T-helper 2 cell (primary cell): ENCODE measurements at places on chromosomes 2 and 18.

DNA sequence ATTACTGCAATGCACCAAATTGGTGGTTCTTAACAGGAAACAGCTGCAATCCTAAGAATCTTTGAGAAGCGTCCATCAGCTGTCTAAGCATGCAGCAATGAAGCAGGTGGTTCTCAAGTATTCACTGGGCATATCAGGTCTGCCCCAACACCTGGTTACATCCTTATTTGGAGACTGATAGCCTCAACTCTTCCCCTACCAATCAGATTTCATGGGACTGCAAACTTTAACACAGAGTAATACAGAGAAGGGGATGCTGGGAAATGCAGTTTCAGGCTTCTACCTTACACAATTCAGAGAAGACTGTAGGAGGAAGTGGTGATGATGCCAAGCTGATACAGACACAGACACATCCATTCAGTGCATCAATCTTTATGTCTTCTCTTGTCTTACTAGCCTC lies 240.5 kb downstream of the BCL2 start:
- DNase-seq: no peak

GRCh38 chr18:21663578-21663977 lies 41.0 kb downstream of the ABHD3 start:
- no peak for DNase-seq

DNA sequence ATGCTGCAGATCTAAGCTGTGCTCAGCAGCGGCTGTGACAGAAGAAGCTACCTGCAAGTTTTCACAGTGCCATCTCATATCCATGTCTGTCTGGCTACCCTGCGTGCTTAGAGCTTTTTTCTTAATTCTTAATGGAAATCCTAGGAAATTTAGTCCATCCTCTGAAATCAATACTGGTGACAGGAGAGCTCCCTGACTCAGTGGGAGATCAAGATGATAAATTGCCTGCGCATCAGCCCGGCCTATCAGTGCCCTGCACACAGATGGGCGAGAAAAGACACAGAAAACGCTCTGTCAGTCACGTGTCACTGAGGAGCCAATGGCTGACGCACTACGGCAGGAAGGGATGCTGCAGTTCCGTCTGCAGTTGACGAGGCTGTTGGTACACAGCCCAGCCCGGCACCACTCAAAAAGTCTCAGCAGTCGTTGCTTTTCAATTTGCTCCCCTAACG lies 819.6 kb upstream of the FSHR start:
- DNase-seq: peak; percentile 6

GRCh38 chr18:70216788-70217187 lies 11.3 kb upstream of the RTTN start:
- no peak for DNase-seq

GRCh38 chr2:43218155-43218701 lies 8.2 kb downstream of the ZFP36L2 start:
- no peak for DNase-seq

GRCh38 chr2:230671117-230671516 lies 41.5 kb upstream of the CAB39 start:
- DNase-seq: no peak

DNA sequence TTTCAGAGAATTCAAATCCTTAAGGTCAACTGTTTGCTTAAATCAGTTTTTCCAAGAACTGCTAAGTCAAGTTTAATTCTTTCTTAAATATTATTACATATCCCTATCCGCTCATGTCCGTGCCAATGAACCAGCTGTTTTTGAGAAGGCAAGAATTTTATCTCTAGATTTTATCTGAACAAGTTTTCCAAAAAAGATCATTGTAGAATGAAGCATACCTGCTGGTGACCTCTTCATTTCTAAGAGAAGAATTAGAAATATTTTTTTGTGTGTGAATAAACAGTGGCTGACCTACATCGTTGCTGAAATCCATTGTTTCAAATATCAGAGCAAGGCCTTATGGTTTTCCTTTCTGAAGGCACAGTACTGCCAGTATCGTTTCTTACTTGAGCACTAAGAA lies 58.4 kb upstream of the RND3 start:
- DNase-seq: no peak

DNA sequence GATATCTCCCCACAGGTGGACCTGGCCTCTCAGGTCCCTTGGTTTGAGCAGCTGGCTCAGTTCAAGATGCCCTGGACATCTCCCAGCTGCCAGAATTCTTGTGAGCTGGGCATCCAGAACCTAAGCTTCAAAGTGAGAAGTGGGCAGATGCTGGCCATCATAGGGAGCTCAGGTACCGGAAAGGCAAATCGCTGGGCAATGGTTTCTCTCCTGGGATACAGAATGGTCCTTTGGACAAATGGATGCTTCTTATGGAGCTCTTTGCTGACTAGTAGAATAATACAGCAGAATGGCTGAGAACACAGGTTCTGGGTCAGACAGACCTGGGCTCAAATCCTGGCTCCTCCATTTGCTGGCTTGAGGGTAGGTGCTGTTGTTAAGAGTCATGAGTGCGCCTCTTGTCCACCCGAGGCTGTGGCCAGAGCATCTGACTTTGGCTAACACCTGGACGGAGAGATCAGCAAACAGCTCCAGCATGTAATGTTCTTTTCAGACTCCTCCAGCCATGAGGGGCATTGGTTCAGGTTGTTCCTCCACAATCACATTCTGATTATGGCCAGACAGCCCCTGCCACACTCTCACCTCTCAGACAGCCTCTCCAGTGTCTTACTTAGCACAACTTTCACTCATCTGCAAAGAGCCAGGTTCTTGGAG lies 7.5 kb downstream of the ABCG8 start:
- DNase-seq: no peak

DNA sequence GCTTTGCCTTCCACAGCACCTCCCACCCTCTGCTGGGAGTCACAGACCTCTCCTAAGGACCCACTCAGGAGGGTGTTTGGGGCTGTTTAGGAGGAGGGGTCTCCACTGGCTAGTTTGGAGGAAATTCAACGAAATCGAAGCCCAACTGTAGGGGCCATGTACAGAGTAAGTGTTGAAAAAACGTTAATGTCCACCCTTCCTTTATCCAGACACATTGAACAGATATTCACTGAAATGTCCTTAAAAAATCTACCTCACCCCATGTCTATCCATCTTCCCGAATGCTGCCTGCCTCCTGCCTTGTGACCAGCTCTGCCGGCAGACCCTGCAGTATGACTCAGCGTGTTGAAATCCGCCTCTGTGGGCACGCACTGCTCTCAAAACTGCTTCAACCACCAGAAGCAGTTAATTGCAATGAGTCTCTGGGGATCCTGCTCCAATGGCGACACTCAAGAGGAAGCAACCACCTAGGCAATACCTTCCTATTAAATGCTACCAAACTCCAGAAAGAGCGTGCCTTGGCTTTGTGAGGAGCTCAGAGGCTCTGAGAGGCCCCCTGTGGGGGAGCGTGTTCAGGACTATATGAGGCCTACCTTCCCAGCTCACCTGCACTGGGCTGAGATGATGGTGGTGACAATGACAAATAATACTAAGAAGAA lies 61.4 kb upstream of the RTN4 start:
- DNase-seq: no peak

DNA sequence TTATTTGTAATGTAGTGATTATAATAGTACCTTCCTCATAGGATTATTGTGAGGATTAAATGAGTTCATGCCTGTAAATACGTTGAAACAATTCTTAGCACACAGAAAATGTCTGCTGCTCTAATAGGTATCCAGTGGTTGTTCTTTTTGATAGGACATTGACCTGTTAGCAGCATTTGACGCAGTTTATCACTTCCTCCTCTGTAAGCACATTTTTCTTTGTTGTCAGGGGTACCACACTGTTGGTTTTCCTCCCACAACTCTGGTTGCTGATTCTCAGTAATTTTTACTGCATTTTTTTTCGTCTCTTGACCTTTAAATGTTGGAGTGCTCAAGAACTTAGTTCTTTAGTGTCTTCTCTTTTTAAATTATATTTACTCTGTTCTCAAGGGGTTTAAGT lies 15.4 kb downstream of the PPM1B start:
- DNase-seq: no peak

DNA sequence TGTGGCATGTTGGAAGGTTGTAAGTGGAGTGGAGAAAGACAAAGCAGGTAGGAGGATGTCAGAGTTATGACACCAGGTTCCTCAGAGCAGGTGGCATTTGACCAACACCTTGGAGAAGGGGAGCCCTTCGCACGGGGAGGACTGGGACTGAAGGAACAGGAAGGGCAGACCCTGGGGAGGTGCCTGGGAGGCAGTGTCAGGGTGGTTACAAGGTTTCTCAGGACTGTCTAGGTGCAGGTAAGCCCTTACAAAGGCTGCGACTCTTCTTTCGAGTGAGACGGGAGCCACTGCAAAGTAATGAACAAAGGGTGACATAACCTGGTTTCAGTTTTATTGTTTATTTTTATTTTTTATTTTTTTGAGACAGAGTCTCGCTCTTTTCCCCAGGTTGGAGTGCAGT lies 84.6 kb downstream of the EIF2AK3 start:
- no peak for DNase-seq

DNA sequence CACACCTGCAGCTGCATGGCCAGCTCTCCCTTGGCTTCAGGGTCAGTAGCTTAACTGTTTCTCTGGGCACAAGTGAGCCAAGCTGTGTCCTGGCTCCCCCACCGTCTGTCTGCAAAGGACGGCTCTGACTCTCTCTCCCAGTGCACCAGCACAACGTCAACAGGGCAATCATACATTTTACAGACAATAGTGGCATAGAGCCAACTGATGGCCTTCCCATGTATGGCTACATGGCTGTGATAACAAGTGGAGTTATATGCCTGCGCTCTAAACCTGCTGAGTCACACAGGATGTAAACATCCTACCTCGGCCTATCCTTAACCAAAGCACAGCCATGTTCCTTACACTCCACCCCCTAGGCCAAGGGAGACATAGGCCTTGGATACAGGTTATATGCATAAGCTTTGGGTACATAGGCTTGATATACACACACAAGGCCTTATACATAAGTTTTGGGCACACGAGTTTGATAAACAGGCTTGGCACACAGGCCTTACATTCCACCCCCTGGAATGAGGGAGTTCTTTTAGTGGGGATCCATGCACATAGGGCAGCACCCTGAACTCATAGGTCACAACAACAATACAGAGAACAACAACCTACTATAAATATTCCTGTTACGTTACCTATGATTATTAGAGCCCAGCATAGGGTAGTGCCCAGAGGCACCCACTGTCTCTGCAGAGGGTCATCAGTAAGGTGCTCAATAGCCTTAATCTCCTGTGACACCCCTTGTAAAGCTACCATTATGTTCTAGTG lies 17.7 kb downstream of the PHOSPHO2 start:
- DNase-seq: peak; percentile 48

DNA sequence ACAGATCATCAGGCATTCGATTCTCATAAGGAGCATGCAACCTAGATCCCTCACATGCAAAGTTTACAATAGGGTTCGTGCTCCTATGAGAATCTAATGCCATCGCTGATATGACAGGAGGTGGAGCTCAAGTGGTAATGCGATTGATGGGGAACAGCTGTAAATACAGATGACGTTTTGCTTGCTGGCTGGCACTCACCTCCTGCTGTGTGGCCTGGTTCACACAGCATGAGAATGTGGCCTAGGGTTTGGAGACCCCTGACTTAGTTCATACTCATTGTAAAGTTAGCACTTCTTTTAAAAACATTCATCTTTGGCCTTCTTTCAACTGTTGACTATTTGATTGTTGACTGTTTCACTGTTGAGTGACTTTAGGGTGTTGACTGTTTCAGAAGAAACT lies 8.7 kb upstream of the CHMP1B start:
- DNase-seq: no peak

DNA sequence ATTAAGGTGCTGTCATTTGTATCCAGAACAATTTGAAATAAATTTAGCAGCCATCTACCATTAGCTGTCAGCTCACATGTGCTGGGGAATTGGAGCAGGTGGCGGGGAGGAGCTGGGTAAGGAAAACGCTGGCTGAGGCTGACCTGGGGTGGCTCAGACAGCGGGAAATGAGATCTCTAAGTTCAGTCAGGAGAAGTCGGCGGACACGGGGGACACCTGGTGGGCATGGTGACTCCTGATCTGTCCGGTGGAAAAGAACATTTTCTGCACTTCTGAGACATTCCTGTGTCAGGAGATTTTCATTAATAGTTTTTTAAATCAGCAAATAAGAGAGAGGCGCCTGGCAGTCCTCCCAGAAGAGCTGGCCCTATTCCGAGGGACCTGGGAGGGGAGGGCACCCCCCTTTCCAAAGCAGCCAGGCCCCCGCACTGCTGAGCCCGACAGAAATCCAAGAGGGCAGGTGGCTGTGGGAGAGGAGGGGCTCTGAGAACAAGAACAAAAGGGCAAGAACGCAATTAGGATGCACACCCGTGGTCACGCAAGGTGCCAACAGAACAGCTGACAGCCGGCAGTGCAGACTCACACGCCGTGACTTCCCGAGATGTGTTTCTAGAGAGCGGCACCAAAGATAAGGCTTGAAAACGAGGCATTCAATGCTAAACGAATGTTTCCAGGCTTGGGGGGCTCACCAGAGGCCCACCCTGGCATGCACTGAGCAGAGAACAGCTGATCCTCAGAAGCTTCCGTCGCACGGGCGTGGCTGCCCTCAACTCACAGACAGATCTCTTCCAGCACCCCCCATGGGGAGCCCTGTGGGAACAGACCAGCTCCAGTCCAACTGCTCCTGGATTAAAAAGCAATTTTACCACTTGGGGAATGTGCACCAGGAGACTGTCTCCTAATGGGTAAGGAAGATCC lies 26.4 kb downstream of the SLC66A2 start:
- no peak for DNase-seq

GRCh38 chr2:142139384-142139783 lies 8.6 kb upstream of the LRP1B start:
- DNase-seq: no peak

- no peak for DNase-seq
These were observed 43.5 kb downstream of the GORASP2 start for GRCh38 chr2:170972296-170973224.

DNA sequence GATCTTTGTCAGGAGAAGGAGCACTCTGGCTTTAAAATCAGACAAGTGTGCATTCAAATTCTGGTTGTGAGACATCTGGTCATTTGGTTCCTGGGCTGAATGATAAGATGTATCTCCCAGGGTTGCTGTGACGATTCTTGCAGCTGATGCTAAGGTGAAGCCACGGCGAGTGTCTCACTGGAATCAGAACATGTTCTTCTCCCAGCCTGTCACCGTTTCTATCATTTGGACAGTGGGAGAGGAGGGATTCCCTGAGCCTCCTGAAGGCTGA lies 68.3 kb downstream of the NCK2 start:
- no peak for DNase-seq

GRCh38 chr2:226611944-226612318 lies 187.7 kb downstream of the IRS1 start:
- no peak for DNase-seq

DNA sequence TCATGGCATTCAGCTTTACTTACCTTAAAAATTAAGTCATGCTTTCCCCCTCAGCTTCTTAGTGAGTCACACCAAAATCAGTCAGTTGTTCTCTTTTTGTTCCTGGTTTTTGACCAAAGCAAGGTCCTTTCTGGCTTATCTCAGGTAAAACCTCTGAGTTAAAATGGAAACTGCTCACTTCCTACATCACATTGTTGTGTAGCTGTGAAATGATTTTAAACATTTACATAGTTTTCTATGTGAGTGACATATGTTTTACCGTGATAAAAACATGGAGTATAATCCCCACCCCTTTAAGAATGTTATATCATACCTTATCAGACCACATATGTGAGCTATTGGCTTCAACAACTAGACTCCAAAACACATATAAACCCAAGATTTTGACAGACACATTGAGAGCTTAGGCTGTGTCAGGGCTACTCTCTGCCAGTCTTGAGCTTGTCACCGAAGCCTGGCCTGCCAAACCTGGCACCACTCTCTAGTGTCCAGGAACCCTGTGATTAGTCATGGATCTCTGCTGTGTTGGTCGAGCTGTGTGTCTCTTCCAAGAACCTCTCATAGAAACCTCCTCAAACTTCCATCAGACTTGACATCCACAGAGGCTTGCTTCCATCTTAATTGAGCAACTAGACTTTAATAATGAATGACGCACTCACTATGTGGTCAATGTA lies 294.5 kb upstream of the FBXO11 start:
- DNase-seq: no peak
